NCI-H187 treated with DMSO at 0.1 percent for 48 hours (cell line): ENCODE measurements at places on chromosomes 6 and 20.

GRCh38 chr6:30700340-30700739, 9.6 kb upstream of the NRM start:
- no peak for DNase-seq

GRCh38 chr20:59075934-59076508, 33.4 kb upstream of the PRELID3B start:
- DNase-seq: no peak

- DNase-seq: no peak
Observed at GRCh38 chr6:21560249-21560648, 33.3 kb upstream of the SOX4 start.

DNA sequence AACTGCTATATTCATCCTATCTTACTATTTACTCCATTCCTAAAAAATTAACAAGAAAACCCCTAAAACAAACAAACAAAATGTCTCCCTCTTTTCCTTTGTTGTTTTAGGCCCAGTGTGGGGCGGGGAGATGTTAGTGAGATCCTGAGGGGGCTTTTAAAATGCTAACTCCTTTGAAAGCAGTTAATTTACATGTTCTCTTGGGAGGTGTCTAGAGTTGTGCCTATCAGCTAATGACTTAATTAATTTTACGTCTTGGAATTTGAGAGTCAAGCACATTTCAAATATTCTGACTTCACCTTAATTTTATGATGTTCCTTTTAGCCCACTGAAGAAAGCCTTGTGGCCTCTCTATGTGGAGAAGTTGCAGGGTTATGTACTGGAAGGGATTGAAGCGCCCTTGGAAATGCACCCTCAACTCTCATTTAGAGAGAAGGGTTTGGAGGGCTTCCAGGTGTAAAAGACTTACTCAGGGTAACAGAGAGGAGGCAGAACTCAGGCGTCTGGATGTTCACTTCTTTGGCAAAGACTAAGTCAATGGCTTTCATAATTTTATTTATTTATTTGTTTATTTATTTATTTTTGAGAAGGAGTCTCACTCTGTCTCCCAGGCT, 4.9 kb downstream of the SASH1 start:
- DNase-seq: no peak

DNA sequence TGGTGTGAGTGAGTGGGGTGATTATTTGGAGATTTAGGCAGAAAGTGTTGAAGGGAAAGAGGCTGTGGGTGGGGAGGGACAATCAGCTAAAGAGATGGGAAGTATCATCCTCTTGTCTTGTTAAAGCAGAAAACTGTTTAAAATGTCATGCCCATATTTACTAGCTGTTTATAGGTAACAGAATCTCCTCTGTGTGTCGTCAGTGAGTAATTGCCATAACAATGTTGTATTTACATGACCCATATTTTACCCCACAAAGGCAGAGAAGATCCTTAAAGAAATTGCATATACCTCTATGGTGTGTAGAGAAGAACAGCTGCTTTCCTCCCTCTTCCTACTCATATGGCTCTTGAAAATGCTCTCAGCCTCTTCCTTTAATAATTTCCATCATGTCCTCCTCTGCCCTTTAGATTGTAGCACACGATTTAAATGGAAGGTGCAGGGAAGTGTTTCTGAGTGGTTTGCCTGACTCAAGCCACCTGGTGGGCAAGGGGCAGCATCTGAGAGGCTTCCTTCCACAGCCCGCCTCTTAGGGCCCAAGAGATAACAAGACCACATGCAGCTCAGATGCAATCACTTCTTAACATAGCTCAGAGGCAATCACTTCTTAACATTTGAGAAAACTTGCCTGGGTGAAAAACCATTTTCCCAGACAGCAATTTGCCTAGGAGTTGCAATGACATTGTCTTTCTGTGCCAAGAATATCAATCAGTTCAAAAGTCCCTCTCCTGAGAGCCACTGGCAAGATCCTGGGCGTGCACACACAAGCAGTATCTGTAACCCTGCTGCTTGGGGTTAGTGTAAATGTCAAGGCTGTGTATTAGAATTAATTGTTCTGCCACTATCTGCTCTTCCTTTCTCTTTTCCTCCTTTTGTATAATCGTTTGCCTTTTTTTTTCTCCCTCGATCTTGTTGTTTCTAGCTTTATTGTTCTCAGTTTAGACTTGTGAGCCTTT, 44.1 kb upstream of the EDN1 start:
- DNase-seq: no peak

DNA sequence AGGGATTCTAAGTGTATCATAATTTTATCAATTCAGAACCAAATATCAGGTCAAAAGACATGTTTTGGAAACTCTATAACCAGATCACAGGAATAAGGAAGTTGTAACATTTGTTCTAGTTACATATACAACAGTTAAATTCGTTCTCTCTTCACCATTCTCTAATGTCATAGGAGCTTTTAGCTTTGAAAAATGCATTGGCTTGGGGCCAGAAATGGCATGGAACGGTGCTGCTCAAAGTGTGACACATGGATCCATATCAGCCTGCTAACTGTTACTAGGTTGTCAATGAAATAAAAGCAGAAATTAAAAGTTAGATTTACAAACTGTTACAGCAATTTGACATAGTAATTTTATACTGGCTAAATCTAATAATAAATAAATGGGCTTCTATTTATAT, 120.3 kb downstream of the LCA5 start:
- no peak for DNase-seq

- no peak for DNase-seq
Observed at GRCh38 chr20:47700327-47700726, 85.0 kb downstream of the SULF2 start.

DNA sequence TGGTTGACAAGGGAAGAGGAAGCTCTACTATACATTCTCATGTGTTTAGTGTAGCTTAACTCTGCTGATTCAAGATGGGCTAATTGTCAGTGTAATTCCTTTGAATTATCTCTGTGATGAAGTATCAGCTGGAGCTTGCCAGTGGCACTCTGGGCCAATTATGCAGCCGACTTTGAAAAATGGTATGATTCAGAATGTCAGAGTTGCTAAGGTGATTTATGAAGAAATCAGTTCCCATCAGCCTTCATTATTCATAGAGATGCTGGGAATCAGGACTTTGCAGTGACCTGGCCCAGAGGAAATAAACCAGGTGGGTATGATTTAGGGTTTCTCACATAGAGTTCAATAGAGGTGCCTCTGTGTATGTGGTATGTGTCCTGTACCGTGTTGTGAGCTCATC, 33.4 kb downstream of the KCNS1 start:
- no peak for DNase-seq

DNA sequence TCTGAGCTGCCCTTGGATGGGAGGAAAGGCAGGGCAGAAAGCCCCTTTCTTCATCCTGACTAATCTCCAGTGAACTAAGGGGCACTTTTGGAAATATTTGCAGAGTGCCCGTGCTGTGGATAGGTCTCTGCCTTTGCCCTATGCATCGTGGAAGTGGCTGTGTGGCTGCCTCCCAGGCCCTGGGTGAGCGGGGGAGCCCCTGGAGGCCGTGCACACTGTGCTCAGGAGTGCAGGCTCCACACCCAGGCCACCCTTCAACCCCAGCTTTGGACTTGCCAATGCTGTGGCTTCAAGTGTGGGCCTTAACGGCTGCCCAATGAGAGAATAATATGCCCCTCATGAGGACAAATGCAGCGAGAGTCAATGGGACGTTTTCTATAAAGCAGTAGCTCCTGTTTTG, 36.7 kb upstream of the ARMC2 start:
- no peak for DNase-seq

DNA sequence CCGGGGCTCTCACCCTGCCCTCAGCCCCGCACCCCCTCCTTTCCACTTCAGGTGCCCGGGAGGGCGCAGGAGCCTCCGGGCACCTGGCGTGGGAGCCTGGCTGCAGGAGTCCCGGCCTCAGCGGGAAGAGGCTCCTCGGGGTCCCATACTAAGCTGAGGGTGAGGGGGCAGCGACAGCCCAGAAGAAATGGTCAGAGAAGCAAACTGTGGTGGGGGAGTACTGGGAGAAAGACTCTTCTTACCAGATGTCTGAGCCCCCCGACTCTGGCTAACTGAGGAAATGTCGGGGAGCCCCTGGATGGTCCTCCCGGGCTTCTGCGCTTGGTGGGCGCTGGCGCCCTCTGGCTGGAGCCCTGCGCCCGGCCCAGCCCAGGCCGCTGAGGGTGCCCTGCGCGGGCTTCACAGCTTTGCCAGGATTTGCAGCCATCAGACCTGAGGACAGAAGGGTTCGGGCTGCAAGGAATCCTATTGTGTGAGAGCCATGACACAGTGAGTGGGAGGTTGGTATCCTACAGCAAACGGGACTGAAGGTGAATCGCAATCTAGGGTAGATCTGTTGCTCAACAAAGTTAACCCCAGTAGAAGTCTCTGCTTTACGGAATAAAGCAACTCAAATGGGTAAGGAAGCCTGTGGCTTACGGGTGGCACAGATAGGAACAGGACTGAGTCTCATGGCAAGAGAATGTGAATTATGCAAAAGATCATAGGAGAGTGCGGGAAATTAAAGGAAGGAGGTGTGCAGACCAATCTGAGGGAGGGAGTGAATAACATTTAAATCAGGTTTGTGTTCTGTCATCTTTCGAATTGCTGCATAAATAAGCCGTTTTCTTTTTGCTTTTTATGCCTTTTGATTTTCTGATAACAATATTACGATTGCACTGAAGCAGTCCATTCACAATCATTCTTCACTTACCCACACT, 639 bp upstream of the RCAN2 start:
- DNase-seq: no peak

GRCh38 chr6:139356924-139357323, 17.5 kb downstream of the CITED2 start:
- no peak for DNase-seq

DNA sequence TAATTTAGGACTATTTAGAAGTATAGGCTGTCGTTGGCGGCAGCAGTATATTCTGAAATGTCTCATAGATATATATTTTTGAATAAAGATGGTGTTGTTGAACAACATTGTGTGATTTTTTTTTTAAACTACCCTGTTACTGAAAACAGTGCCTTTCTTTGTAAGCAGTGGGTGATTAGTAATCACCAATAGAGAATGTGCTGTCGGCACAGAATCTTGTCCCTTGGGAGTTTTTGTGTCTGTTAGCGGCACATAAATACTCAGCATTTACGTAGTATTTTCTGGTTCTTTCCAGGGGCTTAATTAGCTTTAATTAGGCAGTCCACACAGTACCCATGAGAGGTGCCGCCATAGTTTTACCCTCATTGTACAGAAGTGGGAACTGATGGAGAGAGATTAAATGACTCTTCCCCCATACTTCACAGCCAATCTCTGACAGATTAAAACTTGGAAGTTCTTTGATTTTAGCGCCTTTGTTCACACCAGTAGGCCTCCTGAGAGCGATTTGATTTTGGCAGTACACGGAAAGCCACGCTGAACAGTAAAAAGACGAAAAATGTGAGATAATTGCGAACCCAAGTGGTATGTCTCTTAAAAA, 58.8 kb downstream of the RPRD1B start:
- DNase-seq: no peak

- no peak for DNase-seq
Observed at GRCh38 chr6:144953552-144954240, 668.6 kb downstream of the UTRN start.

DNA sequence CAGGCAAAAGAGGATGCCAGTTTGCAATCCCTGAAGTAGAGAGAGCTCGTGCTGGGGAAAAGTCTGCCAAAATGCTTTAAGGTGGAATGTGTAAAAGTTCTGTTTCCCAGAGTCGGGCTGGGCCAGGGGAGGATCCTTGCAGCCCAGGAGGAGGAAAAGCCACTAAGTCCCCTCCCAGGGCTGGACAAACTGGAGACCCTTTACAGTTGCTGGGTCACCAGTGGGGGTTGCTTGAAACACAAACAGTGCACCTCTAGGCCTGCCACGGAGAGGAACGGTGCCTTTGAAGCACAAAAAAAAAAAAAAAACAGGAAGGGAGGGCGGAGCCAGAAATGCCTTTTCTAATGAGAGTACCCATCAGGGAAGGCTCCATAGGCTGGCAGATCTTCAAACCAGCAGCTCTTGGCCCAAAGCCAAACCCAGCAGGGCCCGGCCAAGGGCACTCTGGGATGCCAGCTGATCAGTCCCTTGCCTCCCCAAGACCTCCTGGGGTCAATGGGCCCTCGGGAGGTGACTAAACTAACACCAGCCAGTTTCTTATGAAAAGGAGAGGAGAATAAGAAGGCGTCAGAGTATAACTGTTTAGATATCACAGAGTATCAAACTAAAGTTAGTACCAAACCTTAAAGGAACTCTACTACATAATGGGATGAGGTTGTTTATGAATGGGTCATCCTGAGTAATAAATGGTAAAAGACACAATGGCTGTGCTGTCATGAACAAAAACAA, 23.7 kb downstream of the HLA-A start:
- DNase-seq: no peak

- no peak for DNase-seq
Observed at GRCh38 chr6:107716688-107717089, 107.4 kb downstream of the SCML4 start.

DNA sequence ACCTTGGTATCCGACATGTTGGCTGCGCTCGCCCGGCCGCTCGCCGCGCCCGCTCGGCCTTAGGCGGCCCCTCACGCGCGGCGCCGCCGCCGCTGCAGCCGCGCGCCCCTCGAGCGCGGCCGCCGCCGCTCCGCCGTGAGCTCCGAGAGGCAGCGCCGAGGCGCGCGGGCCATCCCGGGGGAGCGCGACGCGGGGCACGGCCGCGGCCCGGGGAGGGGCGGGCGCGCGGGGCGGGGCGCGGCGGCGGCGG, at the start of gene KIF13A:
Gene KIF13A, minus strand, starts transcription at position 189 of the 250 bp plus-strand sequence. Its CDS starts 172 bp downstream, at position 17.
- DNase-seq: no peak

DNA sequence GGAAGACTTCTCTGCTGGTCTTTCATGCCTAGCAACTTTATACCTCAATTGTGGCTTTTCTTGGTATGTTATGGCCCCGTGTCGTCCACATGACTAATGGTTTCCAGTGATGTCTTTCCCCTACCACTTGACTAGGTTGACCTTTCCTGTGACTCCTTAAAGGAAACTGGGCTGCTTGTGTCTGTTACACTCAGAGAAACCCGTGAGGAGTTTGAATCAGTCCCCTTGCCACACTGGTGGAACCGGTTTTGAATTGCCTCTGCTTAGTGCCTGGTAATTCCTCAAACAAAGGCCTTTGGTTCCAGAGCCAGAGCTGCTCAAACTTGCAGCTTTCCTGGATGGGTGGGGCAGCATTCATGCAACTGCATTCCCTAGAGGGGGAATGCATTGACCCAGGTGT, 21.9 kb downstream of the ECT2L start:
- no peak for DNase-seq
